ENCODE measurements at places on chromosomes 1 and 21.

GRCh38 chr1:226181996-226182714, 4.4 kb downstream of the ACBD3 start:
- DNase-seq: no peak

DNA sequence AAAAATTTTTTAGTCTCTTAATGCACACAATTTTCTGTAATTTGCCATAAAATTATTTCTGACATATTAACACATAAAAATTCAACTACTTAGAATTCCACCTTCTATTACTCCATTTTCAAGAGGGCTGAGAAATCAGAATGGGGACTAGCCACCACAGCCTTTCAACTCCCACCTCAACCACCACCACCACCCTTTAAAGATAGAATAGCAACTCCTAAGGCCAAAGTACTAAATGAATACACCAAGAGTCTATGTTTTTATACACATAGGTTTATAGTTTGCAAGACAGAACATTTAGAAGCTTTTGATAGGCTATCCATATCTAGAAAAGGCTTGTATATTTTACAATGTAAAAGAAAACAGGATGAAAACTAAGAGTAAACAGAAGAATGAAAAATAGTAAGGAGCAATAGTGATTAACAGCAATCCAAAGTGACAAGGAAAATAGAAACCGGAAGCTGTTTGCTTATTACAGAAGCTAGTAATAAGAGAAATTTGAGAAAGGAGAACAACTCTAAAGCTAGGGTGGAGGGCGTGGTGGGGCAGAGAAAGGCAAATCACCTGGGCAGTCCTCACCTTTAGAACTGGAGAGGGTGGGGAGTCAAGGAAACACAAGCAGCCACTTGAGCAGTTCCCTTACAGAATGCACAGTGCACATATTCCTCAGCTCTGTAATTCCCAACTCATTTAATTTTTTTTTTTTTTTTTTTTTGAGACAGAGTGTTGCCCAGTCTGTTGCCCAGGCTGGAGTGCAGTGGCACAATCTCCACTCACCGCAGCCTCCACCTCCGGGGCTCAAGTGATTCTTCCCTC, 27.7 kb downstream of the EPS15 start:
- no peak for DNase-seq

DNA sequence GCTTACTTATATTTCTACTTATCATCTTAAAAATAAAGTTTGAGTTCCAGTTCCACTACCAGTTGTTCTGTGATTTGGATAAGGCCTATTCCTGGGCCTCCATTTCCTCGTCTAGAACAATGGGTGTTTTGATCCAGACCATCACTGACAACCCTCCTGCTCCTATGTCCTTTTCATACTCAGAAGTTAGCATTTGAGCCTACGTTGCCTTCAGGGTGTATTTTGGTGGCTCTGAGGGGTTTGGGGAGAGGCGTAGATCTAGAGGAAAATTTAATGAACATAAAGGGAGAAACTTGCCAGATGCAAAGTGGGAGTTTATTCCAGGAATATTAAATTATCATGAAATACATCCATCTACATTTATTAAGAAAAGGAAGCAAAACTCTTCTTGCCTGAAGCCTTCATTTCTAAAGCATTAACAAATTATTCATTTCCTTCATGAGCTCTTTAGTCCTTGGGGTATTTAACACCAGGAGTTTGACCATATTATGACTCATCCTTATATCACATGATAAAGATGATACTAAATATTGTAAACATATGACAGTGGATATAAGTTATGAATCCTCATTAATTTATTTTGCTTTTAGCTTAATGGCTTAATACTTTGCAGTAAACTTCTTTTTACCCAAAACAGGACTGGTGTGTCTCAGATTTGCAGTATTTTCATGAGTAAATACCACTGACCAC, 47.2 kb upstream of the SYT14 start:
- DNase-seq: no peak

DNA sequence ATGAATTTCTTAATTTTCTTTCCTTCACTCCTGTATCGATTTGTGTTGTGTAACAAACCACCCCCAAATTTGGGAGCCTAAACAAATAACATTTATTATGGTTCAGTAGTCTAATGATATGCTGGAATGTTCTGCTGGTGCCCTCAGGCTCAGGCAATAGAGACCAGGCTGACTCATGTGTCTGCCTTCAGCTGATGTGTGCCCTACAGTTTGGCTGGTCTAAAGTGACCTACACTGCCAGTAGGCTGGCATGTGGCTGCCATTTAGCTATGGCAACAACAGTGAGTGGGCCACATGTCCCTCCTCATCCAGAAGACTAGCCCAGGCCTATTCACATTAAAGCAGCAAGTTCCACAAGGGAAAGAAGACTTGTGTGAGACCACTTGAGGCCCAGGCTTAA, 115.8 kb downstream of the PTPRC start:
- no peak for DNase-seq

- no peak for DNase-seq
Observed at GRCh38 chr1:228288536-228289238, 80.8 kb downstream of the OBSCN start.
